Stimulated activated CD8-positive, alpha-beta memory T cell treated with anti-CD3 and anti-CD28 coated beads, Interleukin-7, amount 100 ng/mL, for 4 hours (primary cell): ENCODE measurements at places on chromosomes 6 and 20.

DNA sequence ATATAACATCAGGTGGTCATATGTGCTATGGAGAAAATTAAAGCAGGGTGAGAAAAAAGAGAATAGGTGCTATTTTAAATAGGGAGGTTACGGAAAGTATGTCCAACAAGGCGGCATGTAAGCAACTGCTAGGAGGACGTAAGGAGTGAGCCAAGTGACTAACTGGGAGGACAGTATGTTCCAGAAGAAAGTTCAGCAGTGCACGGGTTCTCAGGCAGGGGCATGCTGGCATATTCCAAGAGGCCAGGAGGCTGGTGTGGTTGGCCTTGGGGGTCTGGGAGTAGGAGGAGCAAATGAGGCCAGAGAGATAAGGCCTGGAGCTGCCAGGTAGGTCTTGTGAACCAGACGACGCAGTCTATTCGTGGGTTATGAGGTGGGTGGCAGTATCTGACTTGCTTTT, 112.4 kb downstream of the ARMC2 start:
- no peak for DNase-seq

GRCh38 chr6:36774331-36774730, 64.9 kb downstream of the CPNE5 start:
- DNase-seq: no peak

DNA sequence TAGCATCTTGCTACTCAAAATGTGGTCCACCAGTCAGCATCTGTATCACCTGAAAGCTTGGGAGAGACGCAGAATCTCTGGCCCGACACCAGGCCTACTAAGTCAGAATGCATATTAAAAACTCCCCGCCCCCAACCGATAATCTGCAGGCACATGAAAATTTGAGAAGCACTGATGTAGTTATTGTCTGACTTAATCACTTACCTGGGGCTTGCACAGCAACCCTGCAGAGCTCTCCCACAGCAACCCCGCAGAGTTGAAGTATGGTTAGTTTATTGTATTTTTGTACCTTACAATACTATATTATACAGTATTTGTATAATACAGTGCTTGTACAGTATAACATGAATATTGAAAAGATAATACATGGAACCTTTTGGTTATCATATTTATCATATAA, 53.7 kb downstream of the KLHL31 start:
- DNase-seq: no peak

DNA sequence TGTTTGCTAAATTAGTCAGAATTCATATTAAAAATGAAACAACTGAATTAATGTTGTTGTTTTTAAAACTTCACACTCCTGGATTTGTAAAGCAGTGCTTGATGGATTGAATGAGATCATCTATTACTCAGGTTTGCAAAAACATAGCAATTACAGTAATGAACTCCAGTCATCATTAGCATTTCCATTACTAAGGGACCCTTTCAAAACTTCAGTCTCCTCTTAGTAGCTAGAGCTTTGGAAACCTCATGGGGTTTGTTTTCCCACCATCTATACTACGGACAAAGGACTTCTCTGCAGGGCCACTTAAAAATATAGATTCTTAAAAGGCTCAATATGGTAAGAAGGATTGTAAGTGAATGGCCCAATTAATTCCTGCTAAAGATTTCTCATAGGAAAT, 209.9 kb upstream of the PRND start:
- DNase-seq: no peak

DNA sequence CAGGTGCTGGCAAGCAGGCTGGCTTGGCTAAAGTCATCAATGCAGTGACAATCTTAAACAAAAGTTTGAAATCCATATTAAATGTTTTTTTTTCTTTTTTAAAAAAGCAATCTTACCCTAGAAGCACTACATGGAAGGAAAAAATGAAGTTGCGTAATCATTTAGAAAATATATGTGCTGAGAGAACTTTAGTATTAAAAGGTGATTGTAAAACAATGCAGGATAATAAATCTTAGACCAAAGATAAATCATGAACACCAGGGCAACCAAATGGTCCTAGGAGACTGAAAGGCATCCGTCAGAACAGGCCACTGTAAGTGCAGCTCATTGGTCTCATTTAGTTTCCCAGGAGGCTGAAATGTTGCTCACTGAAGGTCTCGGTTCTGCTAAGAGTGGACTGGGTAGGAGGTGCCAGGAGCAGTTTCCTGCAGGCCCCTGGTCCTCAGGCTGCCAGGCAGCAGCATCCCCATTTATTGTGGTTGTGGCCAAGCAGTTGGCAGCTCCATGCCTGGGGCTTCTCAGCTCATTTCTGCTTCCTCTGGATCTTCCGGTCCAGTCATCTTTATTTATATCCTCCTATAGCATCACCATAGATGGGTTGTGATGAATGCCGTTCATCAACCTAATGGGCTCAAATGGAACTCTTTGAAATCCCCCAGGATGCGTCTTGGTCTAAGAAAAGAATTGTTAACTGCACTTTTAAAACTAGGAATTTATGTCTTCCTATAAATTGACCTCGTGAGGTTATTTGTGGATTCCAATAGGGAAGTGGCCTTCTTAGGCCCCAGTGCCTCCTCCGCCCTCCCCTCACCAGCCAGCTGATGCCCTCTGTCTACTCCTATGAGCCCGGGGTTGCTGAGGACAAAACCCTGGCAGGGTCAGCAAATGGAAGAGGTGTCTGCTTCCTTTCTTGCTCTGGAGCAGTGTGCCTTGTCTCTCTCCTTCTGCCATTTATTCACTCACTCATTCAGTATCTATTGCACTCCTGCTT, 269.0 kb downstream of the UST start:
- no peak for DNase-seq

GRCh38 chr6:112311950-112312547, 35.1 kb upstream of the RFPL4B start:
- DNase-seq: no peak

DNA sequence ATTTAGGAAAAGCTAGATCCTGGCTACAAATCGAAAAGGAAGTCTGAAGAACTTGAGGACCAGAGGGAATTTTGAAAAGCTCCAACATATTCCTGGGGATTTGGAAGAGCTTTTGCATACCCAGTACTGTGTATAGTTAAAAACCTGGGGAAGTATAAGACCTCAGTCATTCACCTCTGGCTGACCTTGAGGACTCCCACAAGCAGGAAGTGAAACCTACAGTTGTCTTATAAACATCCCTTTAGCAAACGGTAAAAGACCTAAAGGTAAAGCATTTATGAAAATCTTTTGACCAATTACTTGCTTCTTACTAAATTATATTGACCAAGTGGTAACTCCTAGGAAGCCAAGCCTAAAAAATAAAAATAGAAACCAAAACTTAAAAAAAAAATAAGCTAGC, 175.0 kb downstream of the HAO1 start:
- DNase-seq: no peak

- no peak for DNase-seq
Observed at GRCh38 chr6:163735076-163735475, 320.6 kb downstream of the QKI start.

DNA sequence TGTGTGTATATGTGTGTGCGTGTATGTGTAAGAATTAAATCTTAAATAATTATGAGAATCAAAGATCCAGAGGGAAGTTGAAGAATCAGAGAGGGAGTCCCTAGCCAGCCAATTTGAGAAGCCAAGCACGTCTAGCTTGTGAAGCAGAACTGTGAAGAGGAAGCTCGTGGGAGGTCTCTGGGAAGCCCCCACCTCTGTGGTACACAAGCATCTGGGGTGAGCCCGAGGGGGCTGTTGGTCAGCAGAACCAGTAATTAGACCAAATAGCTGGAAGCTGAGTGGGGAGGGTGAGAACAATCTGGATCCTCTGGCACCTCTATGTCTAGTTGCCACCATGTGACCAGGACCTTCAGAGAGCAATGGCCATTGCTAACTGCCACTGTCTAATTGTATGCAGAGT, 310.0 kb upstream of the PRND start:
- DNase-seq: no peak

- DNase-seq: no peak
Observed at GRCh38 chr20:55175081-55175480, 699.7 kb downstream of the DOK5 start.

GRCh38 chr6:111938710-111939109, 65.5 kb upstream of the FYN start:
- DNase-seq: no peak

- DNase-seq: no peak
Observed at GRCh38 chr6:166626177-166627032, 646 bp downstream of the RPS6KA2 start.

DNA sequence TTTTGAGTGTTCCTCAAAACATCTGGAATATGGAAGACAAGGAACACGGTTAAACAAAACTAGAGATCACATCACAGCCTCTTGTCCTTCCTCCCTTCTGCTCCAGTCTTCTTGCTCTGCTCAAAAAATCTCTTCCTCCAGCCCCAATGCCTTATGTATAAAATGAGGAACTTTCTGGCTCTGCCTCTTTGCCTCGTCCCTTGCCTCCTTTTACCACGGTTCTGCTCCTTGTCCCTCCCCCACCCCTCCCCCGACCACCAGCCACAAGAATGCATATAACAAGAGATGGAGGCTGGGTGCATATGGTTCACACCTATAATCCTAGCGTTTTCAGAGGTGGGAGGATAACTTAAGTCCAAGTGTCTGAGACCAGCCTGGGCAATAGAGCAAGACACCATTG, 43.6 kb downstream of the PLAGL2 start:
- no peak for DNase-seq

- DNase-seq: no peak
Observed at GRCh38 chr6:154951345-154952200, 43.5 kb upstream of the TIAM2 start.

DNA sequence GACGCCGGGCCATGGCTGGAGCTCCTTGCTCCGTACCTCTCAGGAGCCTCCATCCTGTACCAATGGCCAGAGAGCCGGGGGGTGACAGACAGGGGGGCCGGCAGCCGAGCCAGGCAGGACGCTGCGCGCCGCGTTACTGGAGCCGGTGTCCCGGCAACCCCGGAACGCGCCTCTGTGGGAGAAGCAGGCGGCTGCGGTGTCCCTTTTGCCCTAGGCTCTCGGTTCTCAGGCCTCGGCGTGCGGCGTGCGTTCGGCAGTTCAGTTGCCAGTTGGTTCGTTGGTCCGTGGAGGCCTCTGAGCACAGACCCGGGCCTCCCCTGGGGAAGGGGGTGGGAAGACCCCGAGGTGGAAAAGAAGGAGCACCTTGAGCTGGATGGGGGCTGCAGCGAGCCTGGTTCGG, at the start of gene SPATS1:
Gene SPATS1, plus strand, starts transcription at position 162 of the 400 bp plus-strand sequence. CDS start 446 bp downstream, outside the sequence.
- no peak for DNase-seq

DNA sequence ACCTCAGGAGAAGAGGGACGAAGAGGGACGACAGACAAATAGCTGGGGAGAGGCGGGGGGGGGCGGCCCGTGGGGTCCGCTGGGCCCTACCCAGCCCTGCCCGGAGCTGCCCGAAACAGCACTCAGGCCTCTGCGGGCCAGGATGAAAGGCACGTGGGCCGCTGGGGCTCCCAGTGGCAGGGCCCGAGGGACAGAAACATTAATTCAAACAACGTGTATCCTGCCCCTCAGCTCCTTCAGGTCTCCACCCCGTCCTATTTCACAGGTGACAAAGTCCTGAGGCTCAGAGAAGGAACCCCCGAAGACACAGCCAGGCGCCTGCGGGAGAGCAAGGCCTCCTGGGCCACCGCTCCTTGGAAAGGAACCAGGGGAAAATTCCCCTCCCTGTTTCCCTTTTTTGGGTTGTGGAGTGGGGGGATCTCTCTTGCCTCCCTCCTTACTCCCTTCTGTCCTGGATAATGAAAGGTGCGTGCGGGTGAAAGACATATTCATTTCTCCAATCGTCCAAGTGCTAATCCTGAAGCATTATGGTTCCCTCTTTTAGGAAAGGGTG, 93.3 kb downstream of the RNASET2 start:
- no peak for DNase-seq

DNA sequence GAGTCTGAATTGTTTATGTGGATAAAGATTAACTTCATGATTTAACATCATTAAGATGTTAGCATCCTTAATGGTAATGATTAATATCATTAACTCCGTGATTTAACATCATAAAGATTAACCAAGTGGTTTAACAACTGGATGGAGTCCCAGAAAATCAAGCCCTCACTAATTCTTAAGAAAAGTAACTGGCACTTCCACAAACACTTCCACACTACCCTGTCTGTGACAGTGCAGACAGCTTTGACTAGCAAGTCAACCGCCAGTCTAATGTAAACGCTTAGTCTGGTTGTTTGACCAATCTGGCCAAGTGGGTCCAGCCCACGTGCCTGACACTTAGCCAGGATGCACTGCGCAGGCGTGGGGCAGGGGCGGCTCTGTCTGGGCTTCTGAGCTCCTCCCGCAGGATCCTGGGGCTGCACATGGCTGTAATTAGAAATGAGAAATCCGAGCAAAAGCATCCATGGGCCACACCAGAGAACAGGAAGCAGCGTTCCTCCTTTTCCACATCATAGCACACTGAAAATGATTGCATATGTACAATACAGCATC, 424.2 kb downstream of the FOXA2 start:
- DNase-seq: no peak

GRCh38 chr6:72476646-72477045, 145.2 kb upstream of the KCNQ5 start:
- no peak for DNase-seq

DNA sequence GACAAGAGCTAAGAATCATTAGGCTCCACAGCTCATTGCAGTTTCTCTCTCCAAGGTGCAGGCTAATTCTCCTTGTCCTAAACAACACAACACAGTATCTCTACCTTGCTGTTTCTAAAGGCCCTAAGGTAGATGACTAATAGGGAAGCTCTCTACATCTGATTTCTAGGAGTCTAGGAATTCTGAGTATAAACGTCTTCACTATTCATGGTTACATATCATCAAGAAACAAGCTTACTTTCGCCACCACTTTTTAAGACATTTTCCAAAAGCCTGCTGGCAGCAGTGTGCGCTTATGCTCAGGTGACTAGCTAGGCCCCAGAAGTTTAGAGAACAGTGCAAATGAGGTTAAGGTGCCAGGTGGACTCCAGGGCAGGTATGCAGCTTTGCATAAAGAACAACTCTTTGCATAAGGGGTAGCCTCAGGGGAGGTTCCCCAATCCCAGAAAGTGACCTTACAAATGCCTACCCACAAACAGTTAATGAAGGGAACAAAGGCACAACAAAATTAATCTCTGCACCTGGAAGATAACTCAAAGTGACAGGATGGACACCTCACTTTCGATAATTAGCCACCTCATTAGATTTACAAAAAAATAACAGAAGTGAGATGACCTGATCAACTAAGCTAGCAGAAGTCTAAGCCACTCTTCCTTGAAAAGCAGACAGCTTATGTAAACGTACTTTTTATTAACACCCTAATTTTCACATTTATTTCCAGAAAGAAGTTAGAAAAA, 20.1 kb downstream of the B4GALT5 start:
- DNase-seq: no peak

DNA sequence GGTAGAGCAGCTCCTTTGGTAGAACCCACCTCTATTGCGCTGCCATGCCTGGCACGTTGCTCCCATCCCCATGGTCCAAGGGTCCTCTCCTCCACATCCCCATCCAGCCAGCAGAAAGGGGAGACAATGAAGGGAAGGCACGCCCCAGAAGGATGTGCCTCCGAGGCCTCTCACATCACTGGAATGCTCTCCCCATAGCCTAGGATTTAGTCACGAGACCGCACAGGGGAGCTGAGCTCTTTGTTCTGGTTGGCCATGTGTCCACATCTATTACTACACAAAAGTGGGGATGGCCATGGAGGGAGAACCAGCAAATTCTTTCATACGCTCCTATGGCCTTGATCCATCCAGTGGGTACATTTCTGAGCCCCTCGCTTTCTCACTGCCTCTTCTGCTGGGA, 60.5 kb upstream of the SALL4 start:
- DNase-seq: no peak

- no peak for DNase-seq
Observed at GRCh38 chr20:58584051-58584824, 66.8 kb upstream of the STX16 start.
